ENCODE measurements at places on chromosomes 5 and 9. TPM values are rescaled to one million over a fixed set of nuclear protein-coding genes. Genes with fewer than 3 reads are reported as not detected.

KCNT1 gene
- total RNA-seq: not detected

C5orf58 gene
- not detected for total RNA-seq

DNA sequence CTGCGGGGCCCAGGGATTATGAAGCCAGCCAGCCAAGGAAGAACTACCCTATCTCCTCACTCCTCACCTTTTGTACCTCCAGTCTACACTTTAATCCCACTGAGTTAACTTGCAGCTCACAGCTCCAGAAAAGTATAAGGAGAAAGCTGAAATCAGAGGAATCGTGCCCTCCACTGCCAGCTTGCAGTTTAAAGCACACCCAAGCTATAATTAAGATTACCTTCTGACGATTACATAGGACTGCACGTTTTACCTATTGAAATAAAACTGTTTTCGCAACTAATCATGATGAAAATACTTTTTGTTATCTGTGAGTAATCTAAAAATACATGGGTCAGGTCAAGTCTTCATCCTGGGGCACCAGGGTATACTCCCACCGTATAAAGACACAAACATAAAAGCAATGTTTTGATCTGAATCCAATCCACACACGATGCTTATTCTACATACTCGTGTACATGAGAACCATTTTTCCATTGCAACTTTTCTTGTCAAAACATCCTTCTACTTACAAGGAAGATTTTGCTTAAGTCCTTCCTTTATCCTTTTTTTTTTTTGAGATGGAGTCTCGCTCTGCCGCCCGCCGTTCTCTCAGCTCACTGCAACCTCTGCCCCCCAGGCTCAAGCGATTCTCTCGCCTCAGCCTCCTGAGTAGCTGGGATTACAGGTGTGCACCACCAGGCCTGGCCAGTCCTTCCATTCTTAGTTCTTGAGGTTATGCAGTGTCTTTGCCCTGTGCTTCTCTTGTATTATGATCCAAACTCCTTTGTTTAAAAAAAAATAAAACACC lies 7.6 kb downstream of the RPL37 start:
- no peak overlapping the region for H3K4me3 ChIP-seq
- H3K4me1 ChIP-seq: peaks cover 8% of the 10 kb centered on the region
- no peak overlapping the region for H3K27ac ChIP-seq
- no peaks in the 10 kb centered on the region for H3K27me3 ChIP-seq

DNA sequence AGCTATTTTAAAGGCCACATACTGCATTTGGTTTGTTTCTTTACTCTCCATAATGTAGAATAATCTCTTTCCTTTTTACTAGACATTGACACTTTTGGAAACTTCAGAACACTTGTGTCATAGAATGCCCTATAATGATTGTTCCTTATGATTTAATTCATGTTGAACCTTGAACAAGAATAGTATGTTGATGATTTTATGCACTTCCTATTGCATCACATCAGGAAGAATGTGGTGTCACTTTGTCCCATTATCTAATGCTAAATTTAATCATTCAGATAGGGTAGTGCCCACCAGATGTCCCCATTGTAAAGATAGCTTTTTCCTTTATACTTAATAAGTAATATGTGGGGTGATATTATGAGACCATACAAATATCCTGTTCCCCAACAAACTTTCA lies 19.4 kb upstream of the DEPDC1B start:
- DNase-seq: no peak
- no peak overlapping the region for H3K27ac ChIP-seq
- H3K36me3 ChIP-seq: no peaks in the 10 kb centered on the region
- H3K4me1 ChIP-seq: no peaks in the 10 kb centered on the region
- peaks cover 68% of the 10 kb centered on the region for H3K27me3 ChIP-seq

DNA sequence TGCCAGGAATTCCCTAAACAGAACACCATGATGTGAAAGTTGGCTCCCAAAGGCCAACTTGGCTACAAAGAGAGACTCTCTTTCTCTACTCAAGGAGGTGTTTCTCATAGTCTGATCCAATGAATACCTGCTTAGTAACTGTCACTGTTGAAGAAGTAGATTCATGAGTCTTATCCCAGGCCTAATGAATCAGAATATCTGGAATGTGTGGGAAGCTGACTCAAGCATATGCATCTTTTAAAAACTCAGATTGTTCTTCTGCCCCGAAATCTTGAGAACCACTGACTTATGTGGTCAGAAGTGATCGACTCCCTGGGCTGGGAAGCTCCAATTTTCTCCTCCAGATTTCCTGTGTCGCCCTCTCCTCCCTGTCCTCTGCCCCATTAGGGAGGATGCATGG lies 345.6 kb downstream of the PLK2 start:
- no peak for DNase-seq
- H3K4me3 ChIP-seq: no peak overlapping the region
- H3K27me3 ChIP-seq: no peaks in the 10 kb centered on the region
- H3K36me3 ChIP-seq: no peaks in the 10 kb centered on the region
- no peaks in the 10 kb centered on the region for H3K4me1 ChIP-seq
- H3K27ac ChIP-seq: no peak overlapping the region

DNA sequence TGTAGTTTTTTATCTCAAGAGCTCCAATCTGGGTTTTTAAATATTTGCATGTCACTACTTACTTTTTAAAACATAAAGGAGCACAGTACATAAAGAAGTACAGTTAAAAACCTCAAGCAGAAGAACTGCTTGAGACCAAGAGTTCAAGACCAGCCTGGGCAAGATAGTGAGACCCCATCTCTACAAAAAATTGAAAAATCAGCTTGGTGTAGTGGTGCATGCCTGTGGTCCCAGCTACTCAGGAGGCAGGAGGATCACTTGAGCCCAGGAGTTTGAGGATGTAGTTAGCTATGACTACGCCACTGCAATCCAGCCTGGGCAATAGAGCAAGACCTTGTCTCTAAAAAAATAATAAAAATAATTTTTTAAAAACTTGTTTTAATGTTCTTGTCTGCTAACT lies 972.7 kb upstream of the DMAC1 start:
- no peaks in the 10 kb centered on the region for H3K27me3 ChIP-seq
- no peak overlapping the region for H3K4me3 ChIP-seq
- H3K27ac ChIP-seq: no peak overlapping the region
- no peak for DNase-seq

Data from osteocyte (in vitro differentiated cells).